Urinary bladder (tissue), 4 donors: ENCODE measurements at places on chromosomes 1 and 21. TPM values are rescaled to one million over a fixed set of nuclear protein-coding genes. Genes with fewer than 3 reads are reported as not detected.

TACSTD2 gene
- 40.6 TPM for total RNA-seq

KIF26B gene
- 12.2 TPM for total RNA-seq

NMNAT1 gene
- 11.5 TPM for total RNA-seq

CAMTA1 gene
- total RNA-seq = 53.3 TPM

KRTAP13-2 gene
- not detected for total RNA-seq

HSF2BP gene
- total RNA-seq = 1.1 TPM

GRCh38 chr1:29120367-29120766, 3.3 kb downstream of the TMEM200B start:
- no peak for DNase-seq

GRCh38 chr1:10900691-10901090, 104.2 kb upstream of the CASZ1 start:
- DNase-seq = no peak

DNA sequence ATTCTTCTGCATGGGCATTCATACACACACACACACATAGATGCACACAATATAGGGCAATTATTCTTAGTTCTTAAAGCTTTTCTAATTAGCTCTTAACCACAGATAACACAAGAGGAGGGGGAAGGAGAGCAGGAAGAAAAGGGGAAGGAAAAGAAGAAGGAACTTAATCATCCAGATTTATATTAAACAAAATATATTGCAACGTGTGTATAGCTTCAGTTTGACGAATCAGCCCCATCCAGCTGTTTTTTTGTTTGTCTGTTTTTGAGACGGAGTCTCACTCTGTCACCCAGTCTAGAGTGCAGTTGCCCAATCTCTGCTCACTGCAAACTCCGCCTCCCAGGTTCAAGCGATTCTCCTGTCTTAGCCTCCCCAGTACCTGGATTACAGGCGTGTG, 21.7 kb upstream of the ANKRD13C start:
- DNase-seq = no peak

- DNase-seq = no peak
Observed at GRCh38 chr1:4062992-4063391, 162.9 kb upstream of the C1orf174 start.

- DNase-seq = no peak
Observed at GRCh38 chr1:169184812-169185211, 78.3 kb downstream of the ATP1B1 start.

GRCh38 chr1:207822602-207823451, 71.0 kb downstream of the CD46 start:
- no peak for DNase-seq

DNA sequence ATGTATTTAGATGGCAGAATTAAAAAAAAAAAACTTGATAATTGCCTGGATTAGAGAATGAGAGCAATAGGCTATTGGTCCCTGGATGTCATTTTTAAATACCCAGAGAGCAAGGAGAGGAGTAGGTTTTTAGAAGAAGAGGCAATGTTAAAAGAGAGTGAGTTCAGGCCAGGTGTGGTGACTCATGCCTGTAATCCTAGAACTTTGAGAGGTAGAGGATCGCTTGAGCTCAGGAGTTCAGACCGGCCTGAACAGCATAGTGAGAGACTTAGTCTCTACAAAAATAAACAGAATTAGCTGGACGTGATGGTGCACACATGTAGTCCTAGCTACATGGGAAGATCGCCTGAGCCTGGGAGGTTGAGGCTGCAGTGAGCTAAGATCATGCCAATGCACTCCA, 15.9 kb upstream of the MUTYH start:
- DNase-seq = no peak

DNA sequence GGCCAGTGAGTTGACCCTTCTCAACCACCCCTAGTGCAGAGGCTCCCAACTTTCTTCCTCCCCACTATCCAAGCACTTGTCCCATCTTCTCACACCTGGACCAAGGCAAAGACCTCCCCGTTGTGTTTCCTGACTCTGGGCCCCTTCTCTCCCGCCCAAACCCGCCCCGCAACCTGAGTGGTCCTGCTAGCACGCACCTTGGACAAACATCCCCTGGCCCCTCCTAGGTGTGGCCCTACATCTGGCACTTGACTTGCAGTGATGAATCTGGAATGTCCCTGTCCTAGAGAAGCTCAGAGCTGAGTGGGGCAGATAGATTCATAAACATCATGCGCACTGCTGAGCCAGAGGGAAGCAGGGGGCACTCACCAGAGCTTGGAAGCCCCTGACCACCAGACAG, 2.3 kb downstream of the SLC5A9 start:
- DNase-seq = no peak

DNA sequence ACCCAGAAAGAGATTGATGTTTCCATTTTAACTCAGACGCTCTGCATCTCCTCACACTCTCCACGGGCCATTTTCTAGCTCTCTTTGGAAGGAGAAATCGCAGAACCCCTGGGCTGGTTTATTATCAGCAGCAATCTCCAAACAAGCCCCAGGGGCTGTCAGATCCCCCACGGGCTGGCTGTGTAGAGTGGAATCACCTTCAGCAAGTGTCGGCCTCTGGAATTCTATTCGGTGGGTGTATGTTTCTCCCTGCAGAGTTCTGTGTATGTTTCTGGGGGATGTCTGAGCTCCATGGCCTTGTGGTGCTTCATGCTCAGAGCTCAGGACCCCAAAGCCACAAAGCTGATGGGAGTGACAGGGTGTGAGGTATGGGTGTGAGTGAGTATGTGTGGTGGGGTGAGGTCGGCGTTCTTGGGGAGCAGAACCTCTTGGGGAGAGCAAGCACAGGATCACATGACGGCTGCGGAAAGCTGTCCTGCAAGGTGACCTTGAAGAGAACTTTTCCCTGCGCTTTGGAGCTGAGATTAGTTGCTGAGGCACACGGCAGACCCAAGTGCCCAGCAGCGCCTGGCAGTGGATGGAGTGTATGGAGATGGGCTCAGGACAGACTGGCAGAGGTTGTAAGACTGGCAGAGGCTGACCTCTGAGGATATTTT, 489 bp downstream of the ACOT11 start:
- no peak for DNase-seq

DNA sequence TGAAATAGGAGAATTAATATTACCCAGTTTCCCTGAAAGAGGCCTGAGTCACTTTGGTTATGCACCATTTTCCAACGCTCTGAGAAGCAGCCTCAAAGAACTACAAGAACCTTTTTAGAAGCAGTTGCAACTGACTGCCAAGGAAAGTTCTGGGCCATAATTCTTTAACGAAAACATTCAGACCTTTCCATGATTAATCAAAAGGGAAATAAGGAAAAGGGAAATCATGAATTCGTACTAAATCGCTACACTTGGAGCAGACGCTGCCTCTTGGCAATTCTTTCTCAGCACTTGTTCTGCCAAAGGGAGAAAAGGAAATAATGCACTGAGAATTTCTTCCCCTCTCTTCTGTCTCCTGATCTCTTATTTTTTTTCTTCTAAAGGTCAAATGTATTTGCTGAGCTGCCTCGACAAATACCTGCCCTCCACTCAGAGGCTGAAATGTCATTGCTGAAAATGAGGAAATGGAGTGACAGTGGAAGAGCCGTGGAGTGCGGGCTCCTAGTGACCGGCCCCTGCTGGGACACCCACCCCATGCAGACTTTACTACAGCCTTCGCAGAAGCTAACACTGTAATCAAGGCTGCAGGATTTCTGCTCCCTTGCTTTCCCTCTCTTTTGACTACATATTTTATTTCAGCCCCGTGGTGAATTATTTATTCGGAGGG, 67.9 kb upstream of the GALNT2 start:
- DNase-seq = peak; percentile 20
